ENCODE measurements at places on chromosomes 1 and 21. TPM values are rescaled to one million over a fixed set of nuclear protein-coding genes. Genes with fewer than 3 reads are reported as not detected.

- H3K4me1 ChIP-seq, result no peaks in the 10 kb centered on the region
- H3K36me3 ChIP-seq, result no peaks in the 10 kb centered on the region
- H3K27ac ChIP-seq, result no peak overlapping the region
- no peak for DNase-seq
These were observed 118.4 kb downstream of the PIGK start for GRCh38 chr1:77100875-77101274.

GRCh38 chr1:184836934-184837895 is 82.6 kb upstream of the EDEM3 start:
- peak overlapping the region; percentile 79 for H3K27ac ChIP-seq
- no peaks in the 10 kb centered on the region for H3K4me1 ChIP-seq
- H3K27me3 ChIP-seq, result no peaks in the 10 kb centered on the region
- H3K4me3 ChIP-seq, result no peak overlapping the region
- peaks cover 12% of the 10 kb centered on the region for H3K36me3 ChIP-seq
- no peak for DNase-seq

- no peak for DNase-seq
- H3K36me3 ChIP-seq, result no peaks in the 10 kb centered on the region
- H3K4me1 ChIP-seq, result peaks cover 5% of the 10 kb centered on the region
- H3K27me3 ChIP-seq, result no peaks in the 10 kb centered on the region
These were observed 2.0 kb upstream of the TNFSF18 start for GRCh38 chr1:173052681-173053196.

- H3K4me3 ChIP-seq, result no peak overlapping the region
- H3K27me3 ChIP-seq, result no peaks in the 10 kb centered on the region
- H3K36me3 ChIP-seq, result no peaks in the 10 kb centered on the region
- DNase-seq, result no peak
- no peak overlapping the region for H3K27ac ChIP-seq
- peaks cover 23% of the 10 kb centered on the region for H3K4me1 ChIP-seq
These were observed 2.1 kb downstream of the MPL start for GRCh38 chr1:43339584-43340232.

DNA sequence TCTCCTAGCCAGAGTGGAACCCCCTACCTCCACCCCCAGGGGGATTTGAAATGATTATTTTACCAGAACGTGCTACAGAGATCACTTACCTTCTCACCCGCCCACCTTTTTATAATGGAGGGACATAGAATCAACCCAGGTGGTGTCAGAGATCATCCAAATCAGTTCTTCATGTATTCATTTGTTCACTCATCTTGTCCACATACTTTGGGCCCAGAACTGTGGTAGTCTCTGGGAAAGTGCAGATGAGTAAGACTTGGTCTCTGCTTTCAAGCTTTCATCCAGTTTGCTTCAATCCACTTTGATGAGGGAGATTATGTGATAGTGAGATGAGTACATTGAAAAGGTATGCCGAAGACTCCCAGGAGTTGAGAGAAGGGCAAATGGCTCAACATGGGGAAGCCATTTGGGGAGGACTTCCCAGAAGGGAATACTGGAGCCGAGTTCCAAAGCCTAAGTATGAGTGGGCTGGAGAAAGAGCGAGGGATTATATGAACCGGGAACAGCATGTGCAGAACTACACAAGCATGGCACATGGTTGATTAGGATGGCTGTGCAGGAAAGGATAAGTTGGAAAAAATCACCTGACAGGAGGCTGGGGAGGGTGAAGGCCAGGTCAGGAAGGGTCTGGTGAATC is 1.9 kb downstream of the FGGY start:
- no peaks in the 10 kb centered on the region for H3K27me3 ChIP-seq
- no peak for DNase-seq
- H3K4me3 ChIP-seq, result no peak overlapping the region

- no peak for DNase-seq
- no peaks in the 10 kb centered on the region for H3K27me3 ChIP-seq
- no peaks in the 10 kb centered on the region for H3K4me1 ChIP-seq
- no peak overlapping the region for H3K4me3 ChIP-seq
- no peaks in the 10 kb centered on the region for H3K36me3 ChIP-seq
These were observed 49.3 kb downstream of the RAB3GAP2 start for GRCh38 chr1:220222939-220223338.

GRCh38 chr1:37850352-37850955 is 8.9 kb downstream of the MTF1 start:
- DNase-seq, result no peak
- peaks cover 3% of the 10 kb centered on the region for H3K36me3 ChIP-seq
- no peak overlapping the region for H3K4me3 ChIP-seq
- no peaks in the 10 kb centered on the region for H3K27me3 ChIP-seq
- H3K4me1 ChIP-seq, result peaks cover 37% of the 10 kb centered on the region

DNA sequence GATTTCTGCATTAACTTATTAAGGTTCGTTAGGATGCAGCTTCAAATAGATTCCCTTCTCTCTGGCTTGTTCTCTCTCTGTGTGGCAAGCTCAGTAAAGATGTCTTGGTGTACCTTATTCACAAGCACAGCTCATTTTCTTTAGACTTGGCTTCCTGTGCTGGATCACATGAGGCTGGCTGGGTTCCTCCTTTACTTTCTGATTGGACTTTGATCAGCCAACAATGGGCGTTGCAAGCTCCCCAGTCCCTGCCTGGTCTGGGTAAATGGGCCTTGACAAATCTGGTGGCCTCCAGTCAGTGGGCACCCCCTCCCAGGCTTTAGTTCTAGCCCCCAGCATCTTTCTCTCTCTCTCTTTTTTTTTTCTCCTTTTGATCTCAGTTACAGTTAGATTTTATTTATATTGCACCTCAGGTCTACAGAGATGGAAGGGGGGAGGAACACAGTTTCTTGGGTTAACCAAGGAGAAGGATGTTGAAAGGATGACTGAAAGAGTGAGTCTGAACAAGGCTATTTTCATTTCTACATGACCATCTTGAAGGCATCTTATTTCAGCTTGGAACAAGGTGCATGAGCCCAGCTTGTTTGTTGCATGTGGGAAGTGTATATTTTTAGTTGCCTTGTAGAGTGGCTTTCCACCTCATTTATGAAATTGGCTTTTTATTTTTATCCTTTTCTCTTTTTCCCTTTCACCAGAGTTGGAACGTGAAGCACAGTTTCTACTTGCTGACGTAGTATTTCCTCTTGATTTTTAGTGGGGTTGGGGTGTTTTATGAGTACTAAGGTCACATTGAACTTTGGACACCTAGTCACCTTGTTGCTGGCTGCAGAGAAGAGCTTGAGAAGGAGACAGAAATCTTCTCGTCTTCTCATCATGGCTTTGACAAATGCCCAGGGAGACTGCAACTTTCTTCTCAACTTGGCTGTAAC is 77.1 kb downstream of the PBX1 start:
- H3K4me1 ChIP-seq, result no peaks in the 10 kb centered on the region
- H3K27ac ChIP-seq, result peak overlapping the region; percentile 80
- DNase-seq, result no peak
- H3K36me3 ChIP-seq, result no peaks in the 10 kb centered on the region
- H3K4me3 ChIP-seq, result no peak overlapping the region

DNA sequence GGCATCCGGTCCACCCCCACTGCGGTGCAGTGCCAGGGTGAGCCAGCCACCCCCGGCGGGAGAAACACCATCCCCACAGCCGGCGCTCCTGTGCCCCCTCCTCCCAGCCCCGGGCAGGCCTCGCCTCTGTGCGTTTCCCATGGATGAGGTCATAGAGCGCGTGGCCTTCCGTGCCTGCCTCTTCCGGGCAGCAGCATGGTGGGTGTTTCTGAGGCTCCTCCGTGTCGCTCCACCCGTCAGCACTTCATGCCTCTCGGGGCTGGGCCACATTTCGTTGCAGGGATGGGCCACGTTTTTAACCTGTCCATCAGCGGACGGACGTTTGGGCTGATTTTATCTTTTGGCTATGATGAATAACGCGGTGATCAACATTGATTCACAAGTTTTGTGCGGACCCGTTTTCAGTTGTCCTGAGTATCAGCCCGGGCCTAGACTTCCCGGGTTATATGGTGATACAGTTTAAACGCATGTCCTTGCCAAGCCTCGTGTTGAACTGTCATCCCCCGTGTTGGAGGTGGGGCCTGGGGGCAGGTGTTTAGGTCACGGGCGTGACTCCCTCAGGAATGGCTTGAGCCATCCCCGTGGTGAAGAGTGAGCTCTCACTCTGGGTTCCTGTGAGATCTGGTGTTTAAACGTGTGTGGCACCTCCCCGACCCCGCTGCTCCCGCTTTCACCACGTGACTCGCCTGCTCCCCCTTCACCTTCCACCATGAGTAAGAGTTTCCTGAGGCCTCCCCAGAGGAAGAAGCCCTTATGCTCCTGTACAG is 64.8 kb downstream of the SLX9 start:
- no peaks in the 10 kb centered on the region for H3K27me3 ChIP-seq
- H3K4me3 ChIP-seq, result no peak overlapping the region
- H3K27ac ChIP-seq, result no peak overlapping the region
- peaks cover 23% of the 10 kb centered on the region for H3K4me1 ChIP-seq
- no peaks in the 10 kb centered on the region for H3K36me3 ChIP-seq

GRCh38 chr1:212608959-212609700 is 569 bp downstream of the ATF3 start:
- DNase-seq, result no peak
- no peaks in the 10 kb centered on the region for H3K4me1 ChIP-seq
- peak overlapping the region; percentile 73 for H3K4me3 ChIP-seq
- no peaks in the 10 kb centered on the region for H3K36me3 ChIP-seq

DNA sequence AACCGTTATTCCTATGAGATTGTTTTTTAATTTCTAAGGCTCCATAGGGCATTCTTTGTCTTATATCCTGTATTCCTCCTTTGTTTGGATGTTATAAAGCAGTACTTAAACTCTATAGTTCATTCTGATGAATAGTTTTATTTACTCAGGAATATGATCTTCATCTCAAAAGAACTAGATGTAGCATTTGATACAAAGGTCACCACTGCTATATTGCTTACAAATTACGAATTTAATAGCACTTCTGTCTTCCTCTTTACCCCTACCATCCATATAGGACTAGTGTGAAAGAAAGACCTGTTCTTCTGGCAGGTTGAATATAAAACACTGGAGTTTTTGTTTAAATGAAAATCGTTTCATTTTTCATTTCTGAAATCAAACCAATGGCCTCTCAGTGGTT is 468.1 kb upstream of the CXADR start:
- no peaks in the 10 kb centered on the region for H3K4me1 ChIP-seq
- no peak overlapping the region for H3K27ac ChIP-seq
- H3K36me3 ChIP-seq, result no peaks in the 10 kb centered on the region

GRCh38 chr1:118989006-118989815 is 1.1 kb upstream of the TBX15 start:
- H3K27me3 ChIP-seq, result peaks cover 62% of the 10 kb centered on the region
- no peak overlapping the region for H3K4me3 ChIP-seq
- no peaks in the 10 kb centered on the region for H3K36me3 ChIP-seq

DNA sequence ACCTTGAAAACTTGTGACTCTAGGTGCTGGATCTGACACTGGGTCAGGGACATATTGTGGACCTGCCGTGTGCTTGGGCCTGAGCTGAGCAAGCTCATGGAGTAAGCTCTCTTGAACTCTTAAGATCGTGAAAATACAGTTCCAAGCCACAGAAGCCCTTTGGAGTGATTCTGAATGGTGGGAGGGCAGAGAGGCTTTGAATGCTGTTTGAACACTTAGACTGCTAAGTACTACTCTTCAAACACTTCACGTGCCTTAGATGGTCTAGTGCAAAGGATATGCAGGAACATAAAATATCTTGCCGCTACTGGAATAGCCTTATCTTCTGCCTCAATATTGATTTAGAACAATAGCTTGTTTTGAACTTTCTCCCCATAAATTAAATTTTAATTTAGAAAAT is 21.6 kb downstream of the ROR1 start:
- H3K36me3 ChIP-seq, result no peaks in the 10 kb centered on the region
- DNase-seq, result no peak
- no peak overlapping the region for H3K4me3 ChIP-seq
- H3K27me3 ChIP-seq, result no peaks in the 10 kb centered on the region
- no peak overlapping the region for H3K27ac ChIP-seq

- no peak overlapping the region for H3K27ac ChIP-seq
- no peaks in the 10 kb centered on the region for H3K27me3 ChIP-seq
- no peak overlapping the region for H3K4me3 ChIP-seq
- H3K36me3 ChIP-seq, result no peaks in the 10 kb centered on the region
These were observed 5.2 kb upstream of the BACH1 start for GRCh38 chr21:29293495-29293894.

ZMYND12 gene
- total RNA-seq, result 3.4 TPM

DYNLT5 gene
- total RNA-seq, result not detected

GLMP gene
- 26.3 TPM for total RNA-seq
